ENCODE measurements at places on chromosomes 6 and 20.

GRCh38 chr6:53018446-53018845 lies 23.4 kb upstream of the GSTA4 start:
- no peak for DNase-seq

GRCh38 chr6:25482996-25483395 lies 169.0 kb upstream of the SCGN start:
- no peak for DNase-seq

DNA sequence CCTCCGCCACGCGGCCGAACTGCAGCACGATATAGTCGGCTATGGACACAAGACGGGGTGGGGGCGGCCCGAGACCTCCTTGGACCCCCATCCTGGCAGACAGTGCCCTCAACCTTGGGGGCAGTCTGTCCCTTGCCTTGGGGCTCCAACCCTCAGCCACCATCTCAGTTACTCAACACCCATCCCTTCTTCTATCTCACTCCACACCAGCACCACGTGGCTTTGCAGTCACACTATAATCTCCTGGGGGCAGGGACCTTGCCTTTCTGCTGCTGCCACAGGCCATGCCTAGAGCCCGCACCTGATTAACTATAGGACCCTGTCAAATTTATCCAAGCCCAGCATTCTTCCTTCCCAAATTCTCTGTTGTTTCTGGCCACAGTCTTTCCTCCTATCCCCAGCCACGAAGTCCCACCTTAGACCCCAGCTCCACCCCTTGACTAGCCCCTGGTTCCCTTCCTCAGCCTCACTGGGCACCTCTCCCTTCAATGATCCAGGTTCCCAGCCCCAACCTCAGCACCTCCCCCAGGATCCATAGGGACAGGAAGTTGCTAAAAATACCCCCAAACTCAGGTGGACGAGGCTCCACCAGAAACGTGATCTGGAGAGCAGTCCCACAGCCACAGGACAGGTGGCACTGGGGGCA lies 1.7 kb upstream of the TEAD3 start:
- DNase-seq = no peak

GRCh38 chr6:28105245-28105639 lies 19.2 kb upstream of the ZSCAN16 start:
- DNase-seq = no peak

- no peak for DNase-seq
Observed at GRCh38 chr20:24575811-24576210, 106.4 kb downstream of the SYNDIG1 start.

DNA sequence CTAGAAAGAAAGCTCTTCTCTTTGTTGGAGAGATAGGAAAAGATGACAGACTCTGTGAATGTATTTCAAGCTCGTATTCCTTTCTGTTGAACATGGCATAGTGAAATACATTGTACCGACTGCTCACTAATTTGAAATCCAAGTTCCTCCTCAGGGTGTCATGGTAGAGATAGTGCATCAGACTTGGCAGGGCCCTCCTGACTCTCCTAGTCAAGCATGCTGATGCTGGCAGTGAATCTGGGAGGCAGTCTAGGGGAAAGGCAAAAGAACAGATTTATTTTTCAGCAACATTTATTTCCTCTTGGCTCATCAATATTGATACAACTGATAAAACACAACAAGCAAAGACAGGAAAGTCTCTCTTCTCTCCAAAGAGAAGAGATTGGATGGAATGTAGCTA lies 356.3 kb upstream of the IRAK1BP1 start:
- DNase-seq = no peak

DNA sequence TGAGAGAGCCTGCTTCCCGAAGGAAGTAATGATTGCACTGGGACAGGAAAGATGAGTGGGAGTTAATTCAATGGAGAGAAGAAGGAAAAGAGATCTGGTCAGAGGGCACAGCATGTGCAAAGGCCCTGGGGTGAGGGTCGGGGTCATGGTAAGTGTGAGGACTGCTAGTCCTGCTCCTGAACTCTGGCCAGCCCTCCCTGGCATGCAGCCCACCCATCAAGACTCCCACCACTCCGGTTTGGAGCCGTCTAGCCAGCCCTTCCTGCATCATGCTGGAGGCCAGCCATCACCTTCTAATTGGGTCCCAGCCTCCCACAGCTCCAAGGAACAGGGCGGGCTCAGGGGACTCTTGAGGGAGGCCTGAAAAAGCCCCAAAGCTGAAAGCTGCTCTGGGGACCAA lies 42.1 kb downstream of the SRSF3 start:
- DNase-seq = no peak

DNA sequence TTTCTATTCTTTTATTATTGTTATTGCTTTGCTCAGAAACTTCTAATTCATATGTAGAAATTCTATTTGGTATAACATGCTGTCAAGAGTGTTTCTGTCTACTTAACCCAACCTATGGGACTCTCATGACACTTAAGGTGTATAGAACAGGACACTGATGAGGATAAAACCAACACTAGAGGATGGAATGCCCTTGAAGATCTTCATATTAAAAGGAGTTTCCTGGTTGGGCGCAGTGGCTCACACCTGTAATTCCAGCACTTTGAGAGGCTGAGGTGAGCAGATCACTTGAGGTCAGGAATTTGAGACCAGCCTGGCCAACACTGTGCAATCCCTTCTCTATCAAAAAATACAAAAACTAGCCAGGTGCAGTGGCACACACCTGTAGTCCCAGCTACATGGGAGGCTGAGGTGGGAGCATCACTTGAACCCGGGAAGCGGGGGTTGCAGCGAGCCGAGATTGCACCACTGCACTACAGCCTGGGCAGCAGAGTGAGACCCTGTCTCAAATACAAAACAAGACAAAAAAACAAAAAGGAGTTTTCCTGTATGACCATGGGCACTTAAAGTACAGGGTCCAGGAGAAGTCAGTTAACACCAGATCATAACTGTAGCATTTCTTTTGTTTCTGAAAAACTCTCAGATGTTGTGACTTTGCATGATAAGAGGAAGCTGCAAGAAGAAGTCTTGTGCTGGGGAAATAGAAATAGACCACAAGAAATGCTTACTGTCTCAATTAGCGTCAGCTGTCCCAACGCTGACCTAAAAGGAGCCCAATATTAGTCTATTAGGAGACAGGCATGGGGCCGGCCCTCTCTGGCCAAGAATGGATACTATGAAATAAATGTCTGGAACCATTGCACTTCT lies 38.9 kb upstream of the CD2AP start:
- DNase-seq = no peak

DNA sequence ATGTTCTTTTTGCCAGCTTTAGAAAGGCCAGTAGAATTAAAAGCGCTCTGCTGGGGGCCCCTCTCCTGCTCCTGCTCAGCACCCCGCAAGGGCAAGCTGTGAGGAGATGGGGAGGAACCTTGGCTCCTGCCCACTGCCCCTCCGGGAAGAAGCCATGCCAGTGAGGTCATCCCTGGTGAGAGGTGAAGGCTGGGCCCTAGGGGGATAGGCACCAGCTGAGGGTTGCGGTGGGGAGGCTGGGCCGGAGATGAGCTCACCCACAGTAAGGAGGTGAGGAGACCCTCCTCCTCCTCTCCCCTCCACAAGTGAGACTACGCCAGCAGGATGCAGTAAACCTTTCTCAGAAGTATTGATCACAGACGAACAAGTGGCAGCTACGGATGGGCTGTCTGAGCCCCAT lies 32.1 kb downstream of the LRFN2 start:
- DNase-seq = no peak

GRCh38 chr6:37936906-37937305 lies 117.4 kb downstream of the ZFAND3 start:
- DNase-seq = no peak

GRCh38 chr6:81564470-81565068 lies 187.9 kb downstream of the TENT5A start:
- no peak for DNase-seq

DNA sequence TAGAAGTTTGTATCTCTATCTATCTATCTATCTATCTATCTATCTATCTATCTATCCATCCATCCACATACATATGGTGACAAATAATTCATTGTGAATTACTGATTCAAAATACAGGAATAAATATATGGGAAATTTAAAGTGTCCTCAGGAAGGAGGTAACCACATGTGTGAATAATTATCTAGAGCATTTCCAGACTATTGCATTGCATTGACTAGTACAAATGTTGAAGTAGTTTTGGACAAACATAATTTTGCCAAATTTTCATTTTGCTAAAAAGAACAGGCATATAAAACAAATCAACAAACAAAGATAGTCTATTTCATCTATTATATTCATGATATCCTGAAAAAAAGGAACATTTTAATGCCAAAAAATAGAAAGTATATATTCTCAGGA lies 192.7 kb downstream of the UTRN start:
- DNase-seq = no peak

DNA sequence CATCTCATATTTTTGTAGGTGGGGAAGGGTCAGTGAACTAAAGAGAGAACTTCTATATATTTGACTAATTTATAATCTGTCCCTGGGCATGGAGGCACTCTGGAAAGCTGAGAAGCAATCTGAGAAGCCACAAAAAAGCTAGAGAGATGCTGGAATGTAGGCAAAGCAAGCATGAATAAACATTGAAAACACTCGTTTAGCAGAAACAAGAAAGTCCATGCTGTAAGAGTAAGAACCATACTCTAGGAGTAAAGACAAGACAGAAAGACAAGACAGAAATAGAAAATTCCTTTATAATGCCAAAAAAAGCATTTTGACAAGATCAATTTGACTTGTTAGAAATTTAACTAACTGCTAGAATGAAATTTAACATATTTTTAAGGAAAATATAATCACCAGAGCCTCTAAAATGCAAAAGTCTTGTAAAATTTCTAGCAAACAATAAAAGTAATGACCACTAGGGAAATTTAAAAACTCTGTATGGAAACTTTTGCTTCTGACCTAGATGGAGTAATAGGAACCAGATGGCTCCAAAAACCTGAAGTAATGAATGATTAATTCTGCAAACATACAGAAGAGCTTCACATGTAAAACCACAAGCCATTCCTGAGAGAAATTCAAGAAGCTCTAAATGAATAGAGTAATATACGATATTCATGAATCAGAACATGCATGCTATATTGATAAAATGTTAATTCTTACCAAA lies 625.7 kb upstream of the PTCHD4 start:
- DNase-seq = no peak

DNA sequence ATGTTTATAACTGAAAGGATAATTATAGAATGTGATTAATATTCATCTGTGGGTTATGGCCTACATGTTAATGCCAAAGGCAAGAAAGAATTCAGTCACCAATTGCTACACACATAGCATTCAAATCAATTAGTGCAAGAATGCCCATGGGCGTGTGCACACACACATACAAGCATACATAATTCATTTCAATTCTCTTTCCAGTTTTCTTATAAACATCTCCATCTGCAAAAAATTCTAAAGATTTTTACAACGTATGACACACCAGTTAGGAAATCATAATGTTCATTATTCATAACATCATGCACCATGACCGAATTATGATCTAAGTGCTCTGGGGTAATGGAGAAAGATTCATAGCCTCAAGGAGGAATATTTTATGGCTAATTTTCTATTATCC lies 111.0 kb upstream of the ADTRP start:
- no peak for DNase-seq

DNA sequence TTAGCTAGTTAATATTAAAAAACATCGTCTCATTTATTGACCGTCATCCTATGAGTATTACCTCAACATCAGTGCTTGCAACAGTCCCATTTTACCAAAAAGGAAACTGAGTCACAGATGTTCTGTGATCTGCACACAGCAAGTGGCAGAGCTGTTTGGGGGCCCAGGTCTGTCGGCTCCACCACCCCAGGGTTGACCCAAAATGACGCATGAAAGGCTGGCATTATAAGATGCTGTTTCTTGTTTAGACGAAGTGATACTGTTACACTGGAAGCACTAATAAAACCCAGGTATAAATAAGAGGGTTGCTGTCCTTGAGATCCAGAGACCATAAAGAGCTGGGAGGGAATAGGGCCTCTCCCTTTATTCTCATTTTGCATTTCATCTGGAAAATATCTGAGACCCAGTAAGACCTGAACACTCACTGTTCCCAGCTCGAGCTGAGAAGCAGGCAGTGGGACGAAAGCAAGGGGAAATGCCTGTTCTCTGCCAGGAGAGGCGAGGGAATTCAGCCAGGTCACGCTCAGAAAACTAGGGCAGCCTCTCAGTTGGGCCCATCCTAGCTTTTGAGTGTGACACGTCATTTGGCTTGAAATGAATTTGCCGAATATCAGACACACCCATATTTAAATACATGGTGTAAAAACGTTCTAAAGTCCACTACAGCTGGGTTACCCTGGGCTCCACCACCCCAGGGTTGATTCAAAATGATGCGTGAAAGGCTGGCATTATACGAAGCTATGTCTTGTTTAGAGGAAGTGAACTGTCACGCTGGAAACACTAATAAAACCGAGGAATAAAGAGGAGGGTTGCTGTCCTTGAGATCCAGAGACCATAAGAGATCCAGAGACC lies 1.4 kb upstream of the MICAL1 start:
- no peak for DNase-seq

GRCh38 chr6:36735110-36736071 lies 37.8 kb downstream of the RAB44 start:
- DNase-seq = no peak

DNA sequence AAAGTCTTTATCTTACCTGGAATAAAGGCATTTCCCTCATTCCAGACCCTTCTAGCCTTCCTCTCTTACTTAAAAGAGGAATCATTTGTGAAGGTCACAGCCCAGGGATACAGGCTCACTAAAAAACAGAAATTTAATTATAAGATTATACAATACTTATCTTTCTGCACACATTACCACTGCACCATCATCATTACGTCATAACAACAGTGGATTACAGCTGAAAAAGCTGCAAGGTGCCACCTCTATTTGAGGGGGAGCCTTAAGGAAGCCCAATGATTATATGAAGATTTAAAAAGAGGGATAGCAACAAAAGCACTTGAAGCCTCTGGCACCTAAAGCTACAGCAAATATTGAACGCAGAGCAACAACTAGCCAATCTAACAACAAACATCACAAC lies 452.9 kb upstream of the EYS start:
- no peak for DNase-seq

Measured in nephron progenitor cell (in vitro differentiated cells).